ENCODE measurements at places on chromosomes 12 and 14.

DNA sequence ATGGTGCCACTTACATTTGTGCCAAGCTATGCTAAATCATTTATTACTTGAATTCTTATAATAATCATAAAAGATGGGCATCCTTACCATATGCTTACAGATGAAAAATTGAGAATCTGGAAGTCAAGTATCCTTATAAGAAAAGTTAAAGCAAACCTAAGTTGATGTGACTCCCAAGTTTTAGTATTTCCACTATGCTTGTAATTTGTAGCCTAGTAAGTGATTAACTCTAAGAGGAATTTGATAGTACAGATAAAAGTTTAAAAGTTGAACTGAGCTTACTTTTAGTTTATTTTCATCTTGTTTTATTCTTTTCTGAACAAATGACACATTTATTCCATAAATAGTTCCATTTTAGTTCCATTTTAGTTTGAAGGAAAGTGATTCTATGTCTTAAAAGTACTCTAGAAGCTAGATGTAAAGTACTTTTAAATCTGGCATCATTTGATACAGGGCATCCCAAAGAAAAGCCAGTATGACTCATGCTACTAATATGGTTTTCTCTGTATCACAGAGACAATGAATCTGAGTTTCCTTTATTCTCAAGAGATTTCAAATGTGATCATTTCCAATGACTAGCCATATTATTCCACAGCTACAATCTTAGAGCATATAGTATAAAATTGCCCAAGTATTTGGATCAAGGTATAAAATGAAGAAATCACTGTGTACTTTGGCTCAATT, 596.0 kb downstream of the SLC16A7 start:
- DNase-seq, result no peak

DNA sequence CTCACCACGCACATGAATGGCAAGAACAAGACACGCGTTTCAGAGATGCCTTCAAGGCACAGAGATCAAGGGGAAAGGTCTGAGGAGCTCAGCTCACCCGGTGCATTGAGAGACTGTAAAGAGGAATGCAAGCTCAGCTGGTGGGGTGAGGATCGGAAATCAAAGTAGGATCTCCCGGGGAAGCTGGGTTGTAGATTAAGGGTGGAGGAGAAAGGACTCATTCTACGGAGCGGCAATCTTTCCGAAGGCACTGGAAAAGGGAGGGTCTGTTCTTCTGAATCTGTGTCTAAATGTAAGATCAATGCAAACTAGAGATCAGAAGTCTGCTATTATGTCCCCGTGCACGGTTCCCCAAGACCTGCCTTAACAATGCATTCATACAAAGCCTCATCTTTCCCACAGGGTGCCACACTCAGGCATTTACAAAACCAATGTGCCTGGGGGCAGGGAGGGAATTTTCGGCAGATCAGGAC, 41.6 kb upstream of the PYGL start:
- DNase-seq, result no peak

- no peak for DNase-seq
Measured at GRCh38 chr14:103283916-103284315, 50.1 kb upstream of the EIF5 start.

DNA sequence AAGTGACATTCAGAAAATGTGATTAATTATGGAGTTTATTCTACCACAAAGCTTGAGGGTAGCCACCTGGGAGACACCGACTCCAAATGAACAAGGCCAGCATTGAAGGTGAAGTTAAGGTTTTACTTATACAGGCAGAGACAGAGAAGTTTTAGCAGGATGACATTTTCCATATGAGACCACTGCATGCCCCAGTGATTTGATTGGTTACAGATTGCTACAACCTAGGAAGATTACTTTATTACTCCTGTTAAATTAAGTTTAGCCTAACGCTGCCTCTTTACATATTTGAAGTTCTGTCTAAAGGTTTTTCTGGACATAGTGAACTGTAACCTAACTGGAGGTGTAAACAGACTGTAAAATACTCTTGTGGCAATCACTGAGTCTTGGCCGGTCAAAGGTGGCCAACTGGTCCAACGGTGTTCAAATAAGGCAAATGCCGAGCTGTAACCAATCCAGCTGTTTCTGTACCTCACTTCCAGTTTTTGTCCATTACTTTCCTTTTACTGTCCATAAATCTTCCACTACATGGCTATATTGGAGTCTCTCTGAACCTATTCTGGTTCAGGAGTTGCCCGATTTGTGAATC, 57.2 kb downstream of the RIN3 start:
- no peak for DNase-seq

DNA sequence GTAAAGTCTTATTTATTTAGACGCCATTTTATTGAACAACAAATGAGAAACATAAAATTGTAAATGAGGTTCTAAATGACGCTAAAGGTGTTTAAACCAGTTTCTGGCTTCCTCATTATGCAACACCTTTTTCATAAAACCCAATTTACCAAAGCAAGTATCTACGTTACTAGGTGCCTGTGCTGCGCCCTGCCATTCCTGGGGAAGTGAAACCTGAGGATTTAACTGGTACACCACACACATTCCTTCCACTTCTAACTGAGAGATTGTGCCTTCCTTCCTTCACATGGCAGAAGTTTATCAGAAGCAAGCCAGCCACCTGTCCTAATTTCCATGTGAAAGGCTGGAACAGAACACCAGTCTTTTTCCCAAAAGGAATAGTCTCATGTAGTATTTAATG, 40.3 kb upstream of the GCH1 start:
- no peak for DNase-seq

GRCh38 chr14:68264260-68264569, 444.6 kb downstream of the RAD51B start:
- no peak for DNase-seq

GRCh38 chr12:91098461-91098860, 12.8 kb downstream of the LUM start:
- DNase-seq, result no peak

DNA sequence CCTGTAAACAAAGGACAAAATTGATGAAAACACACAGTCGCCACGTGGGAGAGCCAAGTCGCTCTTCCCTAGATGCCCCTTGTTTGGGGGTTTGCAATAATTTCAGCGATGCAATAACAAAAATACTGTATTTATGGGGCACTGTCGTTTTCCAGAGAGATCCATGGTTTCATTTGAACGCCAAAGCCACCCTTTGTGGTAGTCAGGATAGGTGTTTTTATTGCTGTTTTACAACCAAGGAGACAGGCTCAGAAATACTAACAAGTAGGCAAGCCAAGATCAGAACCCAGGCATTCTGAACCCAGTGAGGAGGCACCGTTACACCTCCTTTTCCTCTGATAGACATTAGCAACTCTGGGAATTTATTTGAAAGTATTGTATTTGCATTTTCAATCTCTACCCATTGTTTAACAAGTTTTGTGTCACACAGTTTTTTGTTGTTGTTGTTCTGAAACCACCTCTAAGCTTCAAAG, 831 bp upstream of the BTBD7 start:
- DNase-seq, result no peak

DNA sequence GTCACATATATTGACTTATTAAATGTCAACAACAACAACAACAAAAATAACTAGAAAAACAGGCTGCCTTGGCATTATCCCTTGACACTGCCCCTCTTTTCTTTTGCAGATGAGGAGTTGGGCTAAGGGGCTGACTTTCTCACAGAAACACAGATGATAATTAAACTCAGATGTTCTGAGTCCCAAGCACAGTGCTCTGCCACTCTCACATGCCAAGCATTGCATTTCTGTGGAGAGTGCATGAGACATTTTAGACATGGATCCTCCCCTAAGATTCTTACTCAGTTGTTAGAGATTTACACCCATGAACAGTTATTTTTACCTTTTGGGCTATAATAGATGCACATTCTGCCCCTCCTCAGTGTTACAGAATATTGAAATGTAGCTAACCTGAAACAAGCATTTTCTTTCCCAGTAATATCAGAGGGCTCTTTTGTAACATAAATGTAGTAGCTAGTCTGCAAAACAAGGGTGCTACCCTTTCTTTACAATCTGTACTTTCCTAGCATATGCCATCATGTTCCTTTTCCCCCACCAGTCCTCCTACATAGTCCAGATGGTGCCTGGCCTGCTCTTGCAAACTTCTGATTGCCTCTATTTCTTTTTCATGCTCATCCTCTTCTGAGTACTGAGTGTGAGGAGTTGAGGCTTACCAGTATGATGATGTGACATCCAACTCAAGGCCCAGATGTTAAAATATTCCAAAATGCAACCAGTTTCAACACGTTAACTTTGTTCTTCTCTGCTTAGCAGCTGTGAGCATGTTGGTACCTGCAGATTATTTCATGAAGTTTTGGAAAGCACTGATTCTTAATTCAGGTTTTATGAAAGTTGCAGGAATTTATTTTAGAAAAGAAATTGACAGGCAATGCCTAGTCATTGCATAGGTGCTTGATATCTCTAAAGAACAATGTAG, 125.0 kb upstream of the ATP2B1 start:
- DNase-seq, result no peak

DNA sequence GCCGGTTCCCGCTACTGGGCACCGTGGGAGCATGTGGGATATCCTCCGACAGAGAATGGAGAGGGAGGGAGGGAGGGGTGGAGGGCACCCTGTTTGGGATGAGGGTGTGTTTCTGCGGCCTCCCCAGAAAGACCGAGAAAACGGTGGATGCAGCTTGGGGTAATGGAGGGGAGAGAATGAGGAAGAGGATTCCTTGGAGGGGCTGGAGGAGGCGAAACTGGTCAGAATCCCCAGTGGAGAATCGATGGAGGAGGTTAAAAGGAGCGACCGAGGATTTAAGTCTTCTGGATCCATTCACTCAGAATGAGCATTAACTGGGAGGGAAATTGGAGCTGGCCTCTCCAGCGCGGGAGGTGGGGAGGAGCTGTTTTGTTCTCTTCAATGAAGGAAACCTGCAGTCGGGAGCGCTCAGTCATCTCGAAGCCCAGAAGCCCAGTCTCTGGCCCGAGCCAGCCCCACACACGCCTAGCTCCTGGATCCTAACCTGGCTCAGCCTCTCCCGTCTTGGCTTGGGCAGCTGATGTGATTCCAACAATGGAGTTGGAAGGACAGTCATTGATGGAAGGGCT, 581 bp downstream of the ARG2 start:
- no peak for DNase-seq

- DNase-seq, result no peak
Measured at GRCh38 chr14:23071921-23072539, 14.7 kb upstream of the CDH24 start.

DNA sequence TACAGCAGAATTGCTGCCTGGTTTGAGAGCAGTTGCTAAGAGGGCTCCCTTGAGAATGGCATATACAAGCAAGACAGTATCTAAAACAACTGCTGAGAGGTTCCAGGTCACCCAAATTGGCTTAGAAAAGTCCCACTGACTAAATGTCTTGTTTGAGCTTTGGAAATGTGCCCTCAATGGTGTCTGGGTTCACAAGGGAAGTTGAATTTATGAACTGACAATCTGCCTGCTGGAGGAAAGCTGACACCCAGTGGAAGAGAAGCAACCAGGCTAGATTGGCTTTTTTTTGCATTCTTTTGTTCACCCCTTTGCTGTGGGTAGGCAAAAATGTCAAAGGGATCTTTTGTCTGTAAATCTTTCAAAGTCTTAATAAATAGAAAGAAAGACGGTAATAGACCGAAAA, 44.6 kb upstream of the NPFF start:
- DNase-seq, result no peak

- DNase-seq, result no peak
Measured at GRCh38 chr12:108589028-108589839, 8.7 kb downstream of the TMEM119 start.

DNA sequence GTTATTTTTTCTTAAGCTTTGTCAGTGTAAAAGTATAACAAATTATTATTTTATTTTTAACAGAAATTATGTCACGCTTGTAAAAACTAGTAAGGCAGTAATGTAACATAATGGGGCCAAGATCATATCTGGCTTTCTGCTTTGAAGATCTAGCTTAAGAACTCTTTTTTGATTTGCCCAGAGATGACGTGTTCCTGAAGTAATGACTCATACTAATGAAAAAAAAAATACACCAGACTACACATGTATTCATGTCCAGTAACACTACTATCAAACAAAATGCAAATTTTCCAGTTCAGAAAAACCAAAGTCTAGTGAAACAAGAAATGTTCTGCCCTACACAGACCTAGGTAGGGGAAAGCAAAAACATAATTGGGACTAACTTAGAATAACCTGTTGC, 432.2 kb upstream of the ATXN7L3B start:
- no peak for DNase-seq

DNA sequence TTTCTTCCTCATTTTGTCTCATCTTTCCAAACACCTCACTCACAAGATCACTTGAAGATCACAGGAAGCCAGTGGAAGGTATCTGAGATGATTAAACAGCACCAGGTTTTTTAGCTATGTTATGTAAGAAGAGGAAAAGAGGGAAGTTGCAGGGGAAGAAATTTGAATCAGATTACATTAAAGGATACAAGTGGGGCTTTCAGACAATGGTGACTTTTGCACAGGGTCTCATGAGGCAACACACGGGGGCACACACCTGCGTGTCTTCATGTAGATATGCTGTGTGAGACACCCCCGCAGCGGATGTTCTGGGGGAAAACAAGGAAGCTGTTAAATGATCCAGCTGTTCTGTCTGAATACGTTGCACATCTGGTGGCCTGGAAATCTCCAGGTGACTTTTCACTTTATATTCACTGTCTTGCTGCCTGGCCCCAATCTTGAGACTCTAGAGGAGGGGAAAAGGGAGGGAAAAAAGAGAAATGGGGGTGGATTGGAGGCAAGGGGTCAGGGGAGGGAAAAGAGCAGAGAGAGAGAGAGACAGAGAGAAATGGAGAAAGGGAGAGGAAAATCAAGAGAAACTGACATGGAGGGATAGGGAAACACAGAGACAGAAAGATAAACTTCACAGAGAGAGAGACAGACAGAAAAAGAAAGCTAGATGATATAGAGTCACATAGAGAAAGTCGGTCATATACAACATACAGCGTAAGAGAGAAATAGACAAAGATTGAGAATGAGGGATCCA, 36.3 kb upstream of the PPP1CC start:
- DNase-seq, result no peak

GRCh38 chr14:53367644-53368026, 214.5 kb upstream of the DDHD1 start:
- no peak for DNase-seq

DNA sequence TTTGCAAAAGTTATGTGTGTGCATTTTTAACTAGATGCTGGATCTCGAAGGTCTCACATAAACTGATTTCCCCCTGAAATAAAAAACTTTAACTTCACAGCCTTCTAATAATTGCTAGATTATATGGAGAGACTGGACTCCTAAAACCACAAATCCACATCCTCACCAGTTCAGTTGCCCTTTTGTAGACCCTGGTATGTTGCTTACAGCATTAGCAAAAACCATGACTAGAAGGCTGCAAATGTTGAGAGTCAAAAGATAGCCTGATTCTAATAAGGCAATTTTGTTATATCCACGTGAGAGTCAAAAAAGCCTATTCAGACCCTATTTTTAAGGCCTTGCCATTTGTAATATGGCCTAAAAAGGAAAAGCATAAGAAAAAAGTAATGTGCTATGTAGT, 37.4 kb downstream of the RASSF8 start:
- DNase-seq, result no peak

DNA sequence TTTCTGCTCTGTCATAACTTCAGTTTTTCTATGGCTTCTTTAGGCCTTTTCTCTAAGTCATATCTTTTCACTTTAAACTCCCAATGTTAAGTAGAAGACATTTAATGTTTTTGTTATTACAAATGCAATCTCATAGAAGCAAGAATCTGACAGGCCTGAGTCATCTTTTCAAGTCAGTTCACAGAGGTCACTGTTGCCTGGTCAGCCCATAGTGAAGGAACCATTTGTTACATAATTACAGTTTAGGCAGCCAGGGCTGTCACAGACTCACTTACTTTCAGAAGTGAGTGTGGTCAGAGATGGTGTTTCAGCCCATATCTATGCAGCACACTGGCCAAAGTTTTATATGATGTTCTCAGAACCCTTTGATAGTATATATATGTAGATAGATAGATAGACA, 46.5 kb downstream of the CCER1 start:
- DNase-seq, result no peak
